ENCODE measurements at places on chromosomes 5 and 9. TPM values are rescaled to one million over a fixed set of nuclear protein-coding genes. Genes with fewer than 3 reads are reported as not detected.

The FAM200C gene
- 5.4 TPM for total RNA-seq

The LEAP2 gene
- 42.4 TPM for total RNA-seq

The LYRM7 gene
- total RNA-seq: 7.5 TPM

The ANXA2R gene
- 2.8 TPM for total RNA-seq

The GLE1 gene
- total RNA-seq: 22.8 TPM

The TMEM174 gene
- total RNA-seq: not detected

The PTCD2 gene
- 7.7 TPM for total RNA-seq

The FGFR4 gene
- 233 TPM for total RNA-seq

The GMCL2 gene
- total RNA-seq: not detected

The DND1 gene
- 2.5 TPM for total RNA-seq

The CER1 gene
- total RNA-seq: not detected

The PWWP2A gene
- total RNA-seq: 26.3 TPM

The GPR150 gene
- total RNA-seq: not detected

The TAS2R1 gene
- not detected for total RNA-seq

The PRDM12 gene
- total RNA-seq: 0.09 TPM

The CCDC180 gene
- total RNA-seq: 4.0 TPM

The TMEM232 gene
- 4.1 TPM for total RNA-seq

The PFN3 gene
- total RNA-seq: not detected

The SLCO6A1 gene
- total RNA-seq: not detected

The PCDHB7 gene
- total RNA-seq: 2.1 TPM

The INSL6 gene
- total RNA-seq: not detected

The PHYKPL gene
- total RNA-seq: 95.4 TPM

The CKMT2 gene
- total RNA-seq: 61.7 TPM

The PRRX2 gene
- 1.5 TPM for total RNA-seq

The AQP7 gene
- 15.0 TPM for total RNA-seq

The TMEM167A gene
- total RNA-seq: 91.7 TPM

The PDGFRB gene
- 97.8 TPM for total RNA-seq

The SOX30 gene
- total RNA-seq: 0.09 TPM

The TUSC1 gene
- total RNA-seq: 10.9 TPM

The SPATA31A3 gene
- not detected for total RNA-seq

The ABCA2 gene
- total RNA-seq: 298 TPM

The NIM1K gene
- 0.26 TPM for total RNA-seq

The PCDH1 gene
- 90.6 TPM for total RNA-seq

The PCDH12 gene
- total RNA-seq: 3.6 TPM

The CD74 gene
- 1,336 TPM for total RNA-seq

The SLC25A2 gene
- total RNA-seq: not detected
